H54 (cell line): ENCODE measurements at places on chromosomes 13 and 19.

- no peak for DNase-seq
Measured at GRCh38 chr13:55576389-55576788, 1564.3 kb upstream of the PRR20A start.

- no peak for DNase-seq
Measured at GRCh38 chr13:44698066-44698465, 121.9 kb upstream of the TSC22D1 start.

DNA sequence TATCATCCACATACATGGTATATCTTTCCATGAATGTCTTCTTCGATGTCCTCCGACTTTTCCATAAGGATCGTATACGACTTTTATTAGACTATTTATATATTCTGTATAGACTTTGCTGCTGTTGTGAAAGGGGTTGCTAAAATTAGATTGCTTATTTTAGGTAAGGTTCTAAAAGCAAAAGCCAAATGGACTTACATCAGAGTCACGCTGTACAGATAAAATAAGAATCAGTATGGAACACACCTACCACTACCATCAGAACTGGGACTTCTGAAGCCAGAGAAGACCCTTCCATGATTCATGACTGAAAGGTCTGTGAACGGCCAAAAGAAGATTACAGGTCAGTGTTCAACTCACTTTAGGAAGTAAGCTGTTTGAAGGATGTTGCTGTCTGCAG is 8.9 kb downstream of the ANKRD27 start:
- DNase-seq = no peak

DNA sequence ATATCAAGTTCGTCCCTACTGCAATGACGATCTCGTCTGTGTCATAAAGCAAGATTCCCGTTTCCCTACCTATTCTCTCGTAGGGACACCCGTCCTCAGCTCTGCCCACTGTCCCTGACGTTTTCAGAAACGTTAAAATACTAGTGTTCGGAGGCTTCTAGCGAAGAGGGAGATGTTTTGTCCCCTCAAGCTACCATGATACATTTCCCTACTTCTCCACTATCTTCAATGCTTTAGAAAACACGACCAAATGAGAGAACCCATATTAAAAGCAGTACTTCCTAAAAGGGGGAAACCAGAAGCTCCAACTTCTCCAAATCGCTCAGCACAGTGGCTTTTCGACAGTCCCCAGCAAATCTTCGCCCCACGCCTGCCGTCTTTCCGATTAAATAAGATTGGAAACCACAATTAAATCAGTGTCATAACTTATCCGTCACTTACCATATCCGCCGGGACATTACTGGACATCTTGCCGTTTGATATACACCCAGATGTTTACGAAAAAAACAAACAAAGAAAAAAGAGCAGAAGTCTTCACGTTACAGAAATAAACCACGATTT is 1.3 kb downstream of the UBL3 start:
- DNase-seq = no peak

DNA sequence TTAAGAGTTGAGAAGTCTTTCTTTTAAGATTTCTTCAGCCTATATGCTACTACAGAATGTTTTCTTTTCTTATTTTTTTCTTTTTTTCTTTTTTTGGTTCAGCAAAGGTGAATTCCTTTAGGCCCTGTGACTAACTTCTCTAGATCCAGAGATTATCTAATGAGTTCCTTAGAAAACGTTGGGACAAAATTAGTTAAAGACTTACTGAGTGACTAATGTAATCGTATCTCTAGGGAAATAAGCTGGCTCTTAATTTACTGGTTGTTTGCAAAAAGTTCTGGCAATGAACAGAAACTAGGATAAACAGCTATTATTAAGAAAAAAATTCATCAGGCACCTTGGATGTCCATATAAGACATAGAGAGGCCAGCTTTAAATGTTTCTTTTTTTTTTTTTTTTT is 30.7 kb upstream of the CSNK1A1L start:
- DNase-seq = no peak

GRCh38 chr13:100140441-100140840 is 51.5 kb downstream of the PCCA start:
- no peak for DNase-seq
